ENCODE measurements at places on chromosomes 4 and X. TPM values are rescaled to one million over a fixed set of nuclear protein-coding genes. Genes with fewer than 3 reads are reported as not detected.

ARMCX1 gene
- total RNA-seq = 0.08 TPM

GRCh38 chr4:80172203-80172602, 25.1 kb upstream of the PRDM8 start:
- DNase-seq = peak; percentile 23

DNA sequence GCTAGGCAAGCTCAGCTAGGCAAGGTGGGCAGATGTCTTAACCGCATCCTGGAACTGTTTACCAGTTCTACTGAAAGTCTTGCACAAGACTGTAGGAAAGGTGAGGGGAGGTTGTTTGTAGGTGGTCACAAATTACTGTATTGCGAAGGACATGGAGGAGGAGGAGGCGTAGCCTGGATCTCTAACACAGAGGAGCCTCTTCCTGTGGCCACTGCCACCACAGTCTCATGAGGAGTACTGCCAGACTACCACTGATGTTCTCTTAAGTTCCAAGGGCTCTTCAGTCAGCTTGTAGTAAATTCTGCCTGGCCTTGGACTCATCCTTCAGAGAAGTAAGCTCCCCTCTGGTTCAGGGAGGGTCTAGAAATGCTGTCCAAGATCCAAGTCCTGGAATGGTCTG, 258.6 kb downstream of the FAT4 start:
- DNase-seq = no peak

- no peak for DNase-seq
These were observed 23.4 kb upstream of the XK start for GRCh38 chrX:37662181-37662580.

All from activated CD4-positive, alpha-beta T cell treated with anti-CD3 and anti-CD28 coated beads, Interleukin-2, amount 10 ng/mL, durations not matched to agents 7 days and 5 days (primary cell).